Activated naive CD4-positive, alpha-beta T cell treated with anti-CD3 and anti-CD28 coated beads for 36 hours (primary cell): ENCODE measurements at places on chromosomes 12 and 14. TPM values are rescaled to one million over a fixed set of nuclear protein-coding genes. Genes with fewer than 3 reads are reported as not detected.

- DNase-seq = no peak
Measured at GRCh38 chr12:3055704-3056467, 21.3 kb upstream of the TSPAN9 start.

CFAP251 gene
- 0.20 TPM for total RNA-seq

GRCh38 chr12:55974308-55974730 lies 441 bp downstream of the RAB5B start:
- DNase-seq = peak; percentile 59

- no peak for DNase-seq
Measured at GRCh38 chr12:131915823-131916222, 13.3 kb upstream of the PUS1 start.

DNA sequence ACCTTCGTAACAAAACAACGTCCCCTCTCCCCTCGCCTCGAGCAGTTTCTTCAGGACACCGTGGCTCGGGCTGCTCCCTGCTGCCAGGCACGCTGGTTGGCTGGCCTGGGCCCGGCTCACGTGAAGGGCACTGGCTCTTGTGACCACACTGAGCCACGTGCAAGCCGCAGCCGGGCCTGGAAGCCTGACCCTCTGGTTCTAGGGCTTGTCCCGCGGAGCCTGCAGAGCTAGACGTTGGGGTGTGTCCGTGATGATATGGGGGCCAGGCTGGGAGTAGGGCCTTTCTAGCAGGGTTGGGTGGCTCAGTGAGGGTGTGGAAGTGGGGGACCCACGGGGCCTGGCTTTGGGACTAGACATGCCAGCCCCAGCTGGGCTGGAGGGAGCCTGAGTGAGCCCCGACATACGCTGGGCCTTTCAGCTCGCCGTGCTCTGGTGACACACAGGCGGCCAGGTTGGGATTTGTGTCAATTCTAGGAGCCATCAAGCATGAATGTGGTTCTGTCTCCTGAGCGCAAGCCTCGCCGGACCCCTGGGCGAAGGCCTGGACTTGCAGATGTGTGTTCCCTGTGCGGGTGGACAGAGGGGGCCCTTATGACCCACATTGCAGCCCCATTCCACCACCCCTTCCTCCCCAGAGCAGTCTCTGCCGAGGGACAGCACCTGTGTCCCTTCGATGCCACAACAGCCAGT lies 13.6 kb upstream of the AMN start:
- DNase-seq = no peak

GRCh38 chr12:40198601-40199000 lies 26.2 kb upstream of the LRRK2 start:
- DNase-seq = no peak

DNA sequence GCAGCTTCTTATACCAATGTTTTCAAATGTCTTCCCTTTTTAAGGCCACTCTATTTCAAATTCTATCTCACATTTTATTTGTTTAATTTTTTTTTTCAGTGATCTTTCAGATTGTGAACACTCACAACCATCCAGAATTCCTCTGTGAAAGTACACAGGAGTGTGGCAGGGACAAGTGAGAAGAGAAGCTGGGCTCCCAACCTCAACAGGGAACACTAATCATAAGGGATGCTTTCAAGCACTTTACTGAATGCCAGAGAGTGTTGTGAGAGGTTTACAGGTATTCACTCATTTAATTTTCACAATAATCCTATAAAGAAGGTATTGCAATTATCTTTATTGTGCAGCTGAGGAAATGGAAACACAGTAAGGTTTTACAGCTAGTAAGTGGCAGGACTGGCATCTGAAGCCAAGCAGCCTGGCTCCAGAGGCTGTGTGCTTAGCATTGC lies 60.1 kb upstream of the PYGL start:
- no peak for DNase-seq

SLCO1B1 gene
- not detected for total RNA-seq

SCN8A gene
- 0.50 TPM for total RNA-seq

RNU4-1 gene
- 1,294 TPM for total RNA-seq

DNA sequence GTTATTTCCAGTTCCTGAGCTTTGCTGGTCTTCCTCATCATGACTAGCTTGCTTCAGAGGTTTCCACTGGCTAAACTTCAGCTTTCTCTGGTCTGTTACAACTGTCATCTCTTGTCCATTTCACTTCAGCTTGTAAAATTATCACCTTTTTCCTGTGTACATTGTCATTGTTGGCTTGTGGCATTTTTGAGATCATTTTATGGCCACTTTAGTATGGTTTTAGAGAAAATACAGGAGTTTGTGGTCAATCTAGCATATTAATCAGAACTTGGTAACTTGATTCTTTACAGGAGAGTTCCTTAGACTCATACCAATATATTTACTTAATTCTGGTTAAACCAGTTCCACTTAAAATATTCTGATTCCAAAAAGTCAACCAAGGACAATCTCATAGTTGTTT lies 235.9 kb upstream of the KITLG start:
- DNase-seq = no peak

RIMBP2 gene
- total RNA-seq = not detected

PLD4 gene
- not detected for total RNA-seq

- DNase-seq = no peak
Measured at GRCh38 chr14:57352396-57353170, 37.8 kb upstream of the NAA30 start.

- DNase-seq = no peak
Measured at GRCh38 chr12:121301876-121302275, 5.4 kb upstream of the CAMKK2 start.

DNA sequence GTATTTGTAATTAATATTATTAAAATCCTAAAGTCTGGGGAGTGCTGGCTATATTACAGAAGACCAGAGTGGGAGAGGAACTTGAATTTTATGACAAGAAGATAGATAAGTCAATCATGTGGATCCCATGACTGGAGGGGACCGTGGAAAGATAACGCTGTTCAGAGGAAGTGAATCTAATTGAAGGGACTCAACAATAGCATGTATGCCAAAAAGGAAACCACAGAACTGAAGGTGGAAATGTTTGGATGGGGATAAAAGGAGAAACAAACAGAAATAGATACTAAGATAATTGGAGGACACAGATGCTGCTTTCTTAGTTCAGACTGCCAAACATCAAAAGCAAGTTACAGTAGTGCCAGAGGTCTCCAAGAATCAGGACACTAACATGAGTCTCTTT lies 21.1 kb downstream of the OR6J1 start:
- no peak for DNase-seq

DNA sequence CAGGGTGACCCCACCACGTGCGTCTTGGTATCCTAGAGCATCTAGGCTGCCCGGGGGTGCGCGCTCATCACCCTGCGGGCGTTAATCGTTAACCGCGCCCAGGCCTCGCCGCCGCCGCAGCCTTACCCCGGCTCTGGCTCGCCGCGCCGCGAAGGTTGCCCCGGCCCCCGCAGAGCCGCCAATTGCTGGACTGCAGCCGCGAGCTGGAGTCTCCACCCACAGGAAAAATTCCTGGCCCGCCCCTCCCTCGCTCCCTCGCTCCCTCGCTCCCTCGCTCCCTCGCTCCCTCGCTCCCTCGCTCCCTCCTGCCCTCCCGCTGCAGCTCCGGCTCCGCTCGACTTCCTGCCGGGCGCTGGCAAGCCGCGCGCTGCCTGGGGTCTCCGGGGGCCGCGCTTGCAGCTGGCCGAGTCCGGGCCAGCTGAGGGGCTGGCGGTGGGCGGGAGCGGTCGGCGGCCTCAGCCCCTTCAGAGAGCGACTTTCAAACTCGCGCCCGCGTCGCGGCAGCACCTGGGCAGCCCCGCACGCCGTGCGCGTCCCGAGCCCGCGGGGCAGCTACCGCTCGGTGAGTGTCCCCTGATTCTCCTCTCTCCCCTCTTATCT lies at the start of gene PLEKHG3:
Gene PLEKHG3, plus strand, starts transcription at position 282 of the 600 bp plus-strand sequence. CDS start 23,208 bp downstream, outside the sequence.
- DNase-seq = peak; percentile 25

DNA sequence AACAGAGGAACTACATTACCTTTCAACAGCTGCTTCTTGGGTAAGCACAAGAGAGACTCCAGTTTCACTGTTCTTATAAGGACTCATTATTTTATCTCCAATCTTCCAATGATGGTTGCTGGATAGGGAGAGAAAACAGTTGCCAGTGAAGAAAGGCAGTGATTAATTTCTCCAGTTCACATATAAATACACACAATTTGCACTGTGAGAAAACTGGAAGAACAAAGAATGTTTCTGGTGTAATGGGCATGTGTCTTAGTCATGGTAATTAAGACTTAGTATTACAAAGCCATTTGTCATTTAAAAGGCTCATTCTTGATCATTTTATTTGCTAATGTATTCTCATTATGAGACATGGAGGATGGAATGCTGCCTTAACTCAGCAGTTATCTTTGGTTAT lies 78.0 kb upstream of the FAR2 start:
- DNase-seq = no peak

GRCh38 chr14:104093366-104094055 lies 8.0 kb downstream of the ASPG start:
- no peak for DNase-seq

DNA sequence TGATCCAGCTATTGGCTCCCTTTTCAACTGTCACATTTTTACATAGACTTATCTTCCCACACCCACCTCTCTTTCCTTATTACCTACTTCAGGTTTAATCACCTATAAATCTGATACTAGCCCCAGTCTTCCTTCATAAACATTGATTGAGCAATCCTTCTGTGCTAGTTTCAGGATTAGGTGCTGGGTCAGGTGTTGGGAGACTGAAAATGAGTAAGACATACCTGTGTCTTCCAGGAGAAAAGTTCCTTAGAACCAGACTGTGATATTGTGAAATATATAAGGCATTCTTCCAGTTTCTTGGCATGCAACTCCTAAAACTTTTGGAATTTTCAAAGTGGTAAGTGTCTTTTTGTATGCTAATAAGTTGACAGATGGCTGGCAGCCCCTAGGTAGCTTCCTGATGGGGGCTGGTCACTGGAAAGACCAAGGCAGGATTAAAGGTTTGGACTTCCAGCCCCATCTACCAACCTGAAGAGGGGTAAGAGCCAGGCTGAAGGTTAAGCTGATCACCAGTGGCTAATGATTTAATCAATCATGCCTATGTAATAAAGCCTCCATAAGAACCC lies 4.6 kb downstream of the ANO6 start:
- DNase-seq = no peak

GRCh38 chr12:51863933-51864832 lies 15.7 kb upstream of the FIGNL2 start:
- peak; percentile 70 for DNase-seq

DNA sequence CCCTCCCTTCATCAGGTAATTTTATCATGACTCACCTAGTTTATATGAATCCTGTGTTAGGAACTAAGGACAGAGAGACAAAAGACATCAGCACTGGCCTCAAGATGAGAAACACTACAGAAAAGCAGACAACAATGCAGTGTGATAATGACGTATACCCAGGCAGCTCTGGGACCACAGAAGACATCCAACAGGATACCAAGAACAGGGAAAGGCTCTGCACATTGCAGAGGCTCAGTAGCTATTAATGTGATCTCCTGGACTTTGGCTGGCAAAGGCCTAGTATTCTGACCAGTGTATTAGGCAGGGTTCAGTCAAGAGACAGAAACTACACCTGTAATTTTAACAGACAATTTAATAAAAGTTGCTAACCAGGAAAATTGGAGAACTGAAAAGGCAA lies 39.7 kb downstream of the CDK17 start:
- DNase-seq = no peak

- no peak for DNase-seq
Measured at GRCh38 chr14:81386290-81386745, 13.8 kb downstream of the STON2 start.

DNA sequence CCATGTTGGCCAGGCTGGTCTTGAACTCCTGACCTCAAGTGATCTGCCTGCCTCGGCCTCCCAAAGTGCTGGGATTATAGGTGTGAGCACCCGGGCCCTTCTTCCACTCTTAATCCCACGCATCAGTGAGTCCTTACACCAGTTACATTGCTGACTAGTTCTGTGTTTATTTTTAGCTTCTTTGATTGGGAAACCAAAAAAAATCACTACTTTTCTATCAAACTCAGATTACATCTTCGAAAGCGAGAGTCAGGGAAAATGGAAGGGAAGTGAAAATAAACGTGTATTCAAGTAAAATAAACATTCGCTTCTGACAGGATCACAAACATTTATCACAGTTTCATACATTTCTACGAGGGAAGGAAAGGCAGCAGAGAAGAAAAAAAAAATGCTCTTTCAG lies 32.2 kb downstream of the FGD6 start:
- no peak for DNase-seq

DNA sequence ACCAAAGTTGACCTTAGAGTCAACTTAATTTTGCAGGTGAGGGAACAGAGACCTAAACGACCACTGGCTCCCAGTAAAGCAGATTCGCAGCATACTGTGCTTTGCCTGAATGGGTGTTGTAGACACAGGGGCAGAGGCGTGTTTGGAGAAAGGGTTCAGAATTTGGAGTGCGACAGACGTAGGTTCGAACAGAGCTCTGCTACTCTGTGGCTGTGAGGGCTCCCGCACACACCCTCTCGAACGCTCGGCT lies 243 bp upstream of the TOMM20L start:
- DNase-seq = no peak

GRCh38 chr14:51116682-51117081 lies 21.8 kb upstream of the TRIM9 start:
- no peak for DNase-seq

GRCh38 chr14:81480741-81481140 lies 52.9 kb downstream of the SEL1L start:
- no peak for DNase-seq

DNA sequence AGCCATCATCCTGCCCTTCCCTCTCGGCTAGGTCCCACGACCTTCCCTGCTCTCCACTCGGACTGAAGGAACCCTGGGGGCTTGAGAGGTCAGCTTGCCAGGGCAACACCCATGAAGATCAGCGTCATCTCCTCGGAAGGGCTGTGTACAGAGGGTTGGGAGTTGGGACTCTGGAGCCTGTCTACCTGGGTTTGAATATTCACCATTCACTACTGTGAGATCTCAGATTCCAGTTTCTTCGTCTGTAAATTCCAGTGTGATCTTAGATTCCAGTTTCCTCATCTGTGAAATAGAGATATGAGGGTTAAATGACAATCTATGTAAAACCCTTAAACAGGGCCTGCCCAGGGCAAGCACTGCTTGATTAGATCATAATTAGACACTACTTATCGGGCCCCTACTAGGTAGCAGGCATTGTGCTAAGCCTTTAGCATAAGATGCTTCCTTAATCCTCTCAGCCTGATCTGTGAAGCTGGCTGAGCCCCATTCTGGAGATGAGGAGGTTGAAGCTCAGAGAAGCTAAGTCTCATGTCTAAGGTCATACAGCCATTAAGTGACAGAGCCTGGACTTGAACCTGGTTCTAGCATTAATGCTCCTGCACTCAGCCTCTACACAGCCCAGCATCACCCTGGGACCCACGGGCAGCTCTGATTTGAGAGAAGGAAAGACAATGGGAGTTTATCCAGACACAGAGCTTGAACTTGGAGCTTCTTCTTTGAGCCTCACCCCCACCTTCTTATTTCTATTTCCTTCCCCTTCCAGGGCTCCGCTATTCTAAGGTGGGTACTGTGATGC lies 612 bp upstream of the ZDHHC22 start:
- no peak for DNase-seq

GRCh38 chr12:41743835-41744234 lies 400.8 kb downstream of the GXYLT1 start:
- no peak for DNase-seq

DNA sequence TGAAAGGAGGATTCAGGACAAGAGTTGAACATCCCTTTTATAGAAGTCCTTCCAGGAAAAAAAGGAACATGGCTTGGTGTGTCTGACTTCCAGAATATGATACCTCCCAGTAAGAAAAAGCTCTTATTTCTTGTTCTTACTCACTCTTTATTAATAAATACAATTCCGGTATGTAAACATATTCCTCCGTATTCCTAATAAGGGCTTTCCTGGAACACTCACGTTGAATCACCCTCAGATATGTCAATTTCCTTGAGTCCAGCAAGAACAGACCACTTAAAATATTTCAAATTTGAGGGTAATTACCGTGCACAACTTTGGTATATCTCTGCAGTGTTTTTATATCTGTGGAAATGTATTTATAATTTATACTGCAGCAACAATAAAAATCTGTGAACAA lies 385.6 kb downstream of the SYT1 start:
- DNase-seq = no peak
